ENCODE measurements at places on chromosomes 12 and 14.

GRCh38 chr12:49161092-49161795, 27.6 kb downstream of the TUBA1A start:
- no peak for DNase-seq

GRCh38 chr12:11815397-11815796, 165.9 kb downstream of the ETV6 start:
- no peak for DNase-seq

GRCh38 chr14:56733396-56733795, 76.9 kb downstream of the OTX2 start:
- DNase-seq, result no peak

DNA sequence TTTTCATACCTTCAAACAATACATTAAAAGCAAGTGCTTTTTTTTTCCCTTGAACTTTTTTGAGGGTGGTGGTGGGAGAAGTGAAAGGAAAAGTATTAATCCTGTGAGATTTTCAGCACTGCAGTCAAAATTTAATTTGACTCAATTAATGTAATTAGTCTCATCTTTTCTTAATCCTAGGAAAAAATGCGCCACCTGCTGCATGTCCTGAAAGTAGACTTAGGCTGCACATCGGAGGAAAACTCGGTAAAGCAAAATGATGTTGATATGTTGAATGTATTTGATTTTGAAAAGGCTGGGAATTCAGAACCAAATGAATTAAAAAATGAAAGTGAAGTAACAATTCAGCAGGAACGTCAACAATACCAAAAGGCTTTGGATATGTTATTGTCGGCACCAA, 52.2 kb downstream of the SPATA7 start:
- peak; percentile 16 for DNase-seq

- DNase-seq, result peak; percentile 35
Observed at GRCh38 chr14:68757618-68758081, 35.2 kb downstream of the ZFP36L1 start.

DNA sequence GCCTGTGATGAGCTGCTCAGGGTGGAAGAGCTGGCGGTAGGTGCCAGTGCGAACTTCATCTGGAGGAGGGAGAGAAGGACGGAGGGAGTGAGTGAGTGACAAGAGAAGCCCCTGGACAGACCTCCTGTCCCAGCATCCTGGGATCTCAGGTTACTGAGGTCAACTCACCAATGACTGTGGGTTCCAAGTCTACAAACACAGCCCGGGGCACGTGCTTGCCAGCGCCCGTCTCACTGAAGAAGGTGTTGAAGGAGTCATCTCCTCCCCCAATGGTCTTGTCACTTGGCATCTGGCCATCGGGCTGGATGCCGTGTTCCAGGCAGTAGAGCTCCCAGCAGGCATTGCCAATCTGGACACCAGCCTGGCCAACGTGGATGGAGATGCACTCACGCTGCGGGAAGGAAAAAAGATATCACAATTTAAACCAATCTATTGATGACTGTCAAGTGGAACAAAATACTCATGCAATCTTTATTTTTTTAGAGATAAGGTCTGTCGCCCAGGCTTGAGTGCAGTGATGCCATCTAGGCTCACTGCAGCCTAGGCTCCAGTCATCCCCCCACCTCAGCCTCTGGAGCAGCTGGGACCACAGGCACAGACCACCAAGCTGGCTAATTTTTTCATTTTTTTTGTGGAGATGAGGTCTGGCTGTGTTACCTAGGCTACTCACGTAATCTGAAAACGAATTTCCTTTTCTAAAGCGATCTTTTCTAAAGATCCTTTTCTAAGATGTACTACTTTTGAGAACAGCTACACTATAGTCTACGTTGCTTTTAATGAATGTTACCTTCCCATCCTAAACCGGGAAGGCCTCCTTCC, 1.7 kb downstream of the TUBA1B start:
- DNase-seq, result no peak

DNA sequence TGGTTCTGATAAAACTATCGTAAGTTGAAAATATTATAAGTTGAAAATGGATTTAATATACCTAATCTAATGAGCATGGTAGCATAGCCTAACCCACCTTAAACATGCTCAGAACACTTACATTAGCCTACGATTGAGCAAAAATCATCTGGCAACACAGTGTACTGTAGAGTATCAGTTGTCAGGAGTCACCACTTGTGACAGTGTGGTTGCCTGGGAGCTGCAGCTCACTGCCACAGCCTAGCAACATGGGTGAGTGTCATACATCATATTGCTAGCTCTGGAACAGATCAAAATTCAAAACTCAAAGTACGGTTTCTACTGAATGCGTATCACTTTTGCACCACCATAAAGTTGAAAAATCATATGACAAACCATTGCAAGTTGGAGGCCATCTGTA, 203.5 kb downstream of the ATXN7L3B start:
- no peak for DNase-seq

DNA sequence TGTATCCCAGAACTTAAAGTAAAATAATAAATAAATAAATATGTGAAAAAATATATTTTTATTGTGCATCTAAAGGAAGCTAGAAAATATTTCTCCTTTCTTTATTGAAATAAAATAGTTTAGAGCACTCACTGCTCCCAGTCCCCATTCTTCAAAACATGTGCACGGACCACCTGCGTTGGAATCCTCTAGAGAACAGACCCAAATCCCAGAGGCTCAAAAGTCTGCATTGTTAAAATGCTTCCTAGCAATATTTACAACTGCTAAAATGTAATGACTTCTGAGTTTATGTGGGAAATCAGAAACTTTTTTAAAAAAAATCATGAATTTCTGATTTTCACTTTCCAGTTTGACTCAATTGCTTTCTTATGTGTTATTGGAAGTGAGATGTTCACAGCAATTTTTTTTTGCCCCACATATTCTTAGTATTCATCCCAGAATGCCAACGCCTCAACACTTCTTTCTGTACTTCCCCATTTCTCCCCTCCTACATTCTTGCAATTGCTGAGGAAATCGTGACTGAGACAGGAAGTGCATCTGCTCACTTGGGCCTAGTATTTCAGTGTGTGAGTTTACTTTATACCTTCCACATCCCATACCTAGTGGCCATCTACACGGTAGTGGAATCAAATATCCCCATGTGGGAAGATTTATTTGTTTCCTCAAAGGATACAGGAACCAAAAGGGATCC, 116.0 kb upstream of the FLRT2 start:
- DNase-seq, result no peak

DNA sequence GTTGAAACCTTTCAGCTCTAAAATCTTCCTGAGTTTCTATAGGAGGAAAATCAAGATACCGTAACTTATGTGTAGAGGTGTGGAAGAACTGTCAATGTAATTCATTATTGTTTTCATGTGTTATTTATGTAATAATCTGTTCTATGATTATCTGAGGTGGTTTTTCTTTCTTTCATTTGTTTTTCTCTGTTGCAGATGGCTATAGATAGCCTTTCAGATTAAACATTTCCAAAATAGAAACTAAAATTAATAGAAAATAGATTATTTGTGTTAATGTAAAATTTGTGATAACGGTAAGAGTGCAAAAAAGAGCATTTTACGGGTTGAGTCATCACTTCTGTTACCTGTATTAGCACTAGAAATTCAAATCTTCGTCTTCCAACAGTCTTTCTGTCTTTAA, 128.8 kb downstream of the SYNE2 start:
- DNase-seq, result no peak

- DNase-seq, result no peak
Observed at GRCh38 chr12:27906658-27907473, 65.7 kb downstream of the PTHLH start.

- no peak for DNase-seq
Observed at GRCh38 chr14:68266998-68267397, 447.4 kb downstream of the RAD51B start.

DNA sequence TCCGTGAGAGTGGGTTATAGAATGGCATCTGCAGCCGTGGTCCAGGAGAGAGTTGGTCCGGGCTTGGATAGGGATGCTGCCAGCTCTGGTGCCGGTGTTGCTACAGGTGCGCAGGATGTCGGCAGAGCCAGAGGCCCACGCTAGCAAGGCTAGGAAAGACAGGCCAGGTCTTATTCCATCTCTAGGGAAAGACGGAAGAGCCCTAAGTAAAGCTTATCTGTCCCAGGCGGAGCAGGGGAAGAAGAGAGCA, 485 bp upstream of the PSME1 start:
- no peak for DNase-seq

GRCh38 chr14:25004389-25004809, 45.5 kb downstream of the STXBP6 start:
- no peak for DNase-seq

DNA sequence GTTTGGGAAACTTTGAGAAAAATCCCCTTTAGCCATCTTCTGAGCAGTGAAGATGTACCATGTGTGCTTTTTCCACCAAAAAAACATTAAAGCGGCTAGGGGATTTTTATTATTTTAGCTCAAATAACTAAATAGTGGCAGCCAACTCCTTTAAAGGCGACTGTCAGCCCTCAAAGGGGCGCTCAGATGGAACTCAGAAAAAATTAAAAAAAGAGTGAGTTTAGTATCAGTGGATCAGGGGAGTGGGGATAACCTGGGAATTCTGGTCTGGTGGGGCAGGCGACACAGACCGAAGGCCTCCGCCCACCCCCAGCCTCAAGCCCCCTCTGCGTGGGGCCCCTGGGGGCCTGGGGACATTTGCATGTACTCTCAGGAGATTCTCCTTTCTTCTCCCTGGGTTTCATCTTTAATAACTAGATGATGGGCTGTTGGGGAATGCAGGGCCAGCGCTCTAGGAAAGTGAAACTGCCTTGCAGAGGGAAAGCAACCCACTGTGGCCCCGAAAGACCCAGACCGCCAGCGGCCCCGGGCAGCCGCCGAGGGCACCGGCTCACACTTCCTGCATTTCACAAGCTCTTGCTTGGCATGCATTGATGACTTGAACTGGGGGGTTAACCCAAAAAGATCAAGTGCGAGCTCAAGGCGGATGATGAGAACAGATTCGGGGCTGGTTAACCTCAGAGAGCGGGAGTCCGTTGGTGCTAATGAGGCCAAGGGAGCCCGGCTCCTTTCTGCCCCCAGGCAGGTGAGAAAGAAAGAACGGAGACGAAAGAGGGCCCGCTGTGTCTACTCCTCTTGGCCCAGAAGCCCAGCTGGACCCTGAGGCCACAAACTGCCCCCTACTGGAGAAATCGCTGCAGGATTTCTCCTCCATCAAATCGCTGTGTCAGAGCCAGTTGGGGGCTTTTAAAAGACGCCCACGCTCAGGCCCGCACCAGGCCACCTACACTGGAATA, 7.3 kb upstream of the BATF start:
- DNase-seq, result peak; percentile 32

- peak; percentile 13 for DNase-seq
Observed at GRCh38 chr14:91257328-91258010, 13.0 kb upstream of the GPR68 start.

DNA sequence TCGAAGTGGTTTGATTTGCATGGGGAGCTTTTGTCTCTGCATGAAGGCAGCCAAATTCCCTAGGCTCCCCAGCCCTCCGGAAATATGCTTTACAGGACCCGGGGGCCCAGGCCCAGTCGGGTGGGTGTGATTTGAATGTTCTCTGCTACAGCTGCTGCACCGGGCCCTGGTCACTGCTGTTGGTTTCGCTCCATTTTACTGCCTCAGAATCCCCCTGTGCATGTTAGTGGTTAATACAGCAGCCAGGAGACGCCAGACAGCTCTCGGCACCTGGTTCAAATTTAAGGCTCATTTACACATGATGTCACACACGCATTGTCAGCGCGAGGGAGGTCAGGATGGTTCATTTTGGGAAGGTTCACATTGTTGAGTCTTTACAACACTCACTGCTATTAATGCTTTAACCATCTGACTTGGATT, 99.6 kb downstream of the SLC38A6 start:
- no peak for DNase-seq

DNA sequence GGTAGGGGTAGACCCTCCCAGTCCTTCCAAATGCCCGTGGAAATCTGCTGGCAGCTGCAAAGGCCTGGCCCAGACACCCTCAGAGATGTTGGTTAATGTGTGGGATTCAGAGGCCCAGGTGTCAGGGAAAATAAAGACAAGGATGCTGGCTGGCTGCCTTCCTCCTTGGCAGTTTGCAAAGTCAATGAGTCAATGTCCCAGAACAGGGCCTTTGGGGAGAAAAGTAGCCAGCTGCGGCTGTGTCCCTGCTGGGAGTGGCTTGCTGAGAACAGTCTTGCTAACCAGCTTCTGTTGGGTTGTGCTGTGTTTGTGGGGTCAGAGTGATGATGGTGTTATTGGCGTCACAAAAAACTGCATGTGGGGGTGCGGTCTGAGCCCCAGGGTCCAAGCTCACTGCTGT, 29.2 kb downstream of the GLRX5 start:
- peak; percentile 41 for DNase-seq

DNA sequence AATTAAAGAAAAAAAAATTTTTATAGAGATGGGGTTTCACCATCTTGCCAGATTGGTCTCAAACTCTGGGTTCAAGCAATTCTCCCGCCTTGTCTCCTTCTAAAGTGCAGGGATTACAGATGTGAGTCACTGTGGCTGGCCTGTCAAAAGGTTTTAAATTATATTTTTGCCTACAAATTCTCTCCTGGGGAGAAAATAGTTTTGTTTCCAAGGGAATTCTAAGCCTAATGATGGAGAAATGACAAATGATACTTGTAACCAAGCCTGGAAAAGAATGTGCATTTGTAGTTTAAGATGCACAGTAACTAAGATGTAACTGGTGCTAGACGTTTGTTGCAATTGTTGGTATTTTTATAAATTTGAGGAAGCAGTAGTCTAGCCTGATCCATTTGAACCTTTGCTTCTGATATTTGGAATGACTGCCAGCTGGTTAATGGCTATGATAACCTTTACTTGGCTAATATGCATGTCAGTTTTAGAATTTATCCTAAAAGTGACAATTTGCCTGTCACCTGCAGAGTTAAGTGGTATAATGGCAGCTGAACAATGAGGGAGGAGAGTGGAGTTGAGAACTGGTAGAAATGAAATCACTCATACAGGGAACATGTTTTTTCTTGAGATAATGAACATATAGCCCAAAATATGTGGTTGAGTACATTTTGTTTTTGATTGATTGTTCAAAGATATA, 148.0 kb downstream of the FUT8 start:
- DNase-seq, result no peak

DNA sequence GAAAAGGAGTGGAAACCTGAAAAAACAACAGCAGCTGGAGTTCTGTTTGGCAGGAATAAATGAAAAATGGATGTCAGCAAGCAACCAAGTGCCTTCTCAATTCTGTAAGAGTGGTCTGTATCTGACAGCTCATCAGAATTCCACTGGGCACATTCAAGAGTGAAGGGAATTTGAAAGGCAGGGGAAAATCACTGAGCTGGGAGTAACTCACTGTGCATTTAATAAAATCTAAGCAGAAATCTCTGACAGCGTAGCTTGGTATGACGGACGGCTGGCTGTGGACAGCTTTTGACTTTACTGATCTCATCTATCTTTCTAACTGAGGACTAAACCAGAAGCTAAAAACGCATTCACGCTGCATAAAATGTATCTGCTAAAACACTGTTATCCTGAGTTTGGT, 153.4 kb downstream of the RIMBP2 start:
- DNase-seq, result no peak

GRCh38 chr14:95943699-95944098, 67.1 kb downstream of the TUNAR start:
- no peak for DNase-seq

GRCh38 chr14:54776361-54777001, 126.1 kb downstream of the GCH1 start:
- DNase-seq, result peak; percentile 56

Data from cardiac fibroblast (primary cell).